Putamen (tissue), 1 donor: ENCODE measurements at places on chromosomes 11 and 22.

DNA sequence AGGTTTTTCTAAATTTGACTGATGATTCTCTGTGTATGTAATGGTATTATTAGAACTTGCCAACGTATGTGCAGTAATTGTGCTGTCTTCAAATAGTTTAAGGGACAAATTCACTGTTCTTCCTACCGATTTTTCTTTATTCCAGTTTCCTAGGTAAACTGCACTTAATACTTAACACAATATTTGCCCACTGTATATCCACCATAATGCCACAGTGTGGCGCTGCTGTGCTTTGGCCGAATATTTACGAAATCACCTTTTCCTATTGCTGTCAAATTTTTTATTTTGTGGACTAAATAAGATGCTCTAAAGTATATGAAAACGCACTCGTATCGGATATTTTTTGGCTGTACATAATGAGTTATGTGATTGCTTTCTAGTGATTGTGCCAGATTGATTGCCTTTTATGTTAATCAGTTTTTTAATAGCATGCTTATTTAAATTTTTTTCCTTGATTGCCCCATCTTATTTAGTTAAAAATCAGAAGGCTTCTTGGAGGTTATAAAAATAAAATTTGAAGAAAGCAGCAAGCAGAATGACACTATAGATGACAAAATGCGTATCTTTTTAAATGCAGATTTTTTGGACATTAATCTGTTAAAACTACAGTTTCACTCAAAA, 10.5 kb downstream of the AASDHPPT start:
- DNase-seq = peak; percentile 50

DNA sequence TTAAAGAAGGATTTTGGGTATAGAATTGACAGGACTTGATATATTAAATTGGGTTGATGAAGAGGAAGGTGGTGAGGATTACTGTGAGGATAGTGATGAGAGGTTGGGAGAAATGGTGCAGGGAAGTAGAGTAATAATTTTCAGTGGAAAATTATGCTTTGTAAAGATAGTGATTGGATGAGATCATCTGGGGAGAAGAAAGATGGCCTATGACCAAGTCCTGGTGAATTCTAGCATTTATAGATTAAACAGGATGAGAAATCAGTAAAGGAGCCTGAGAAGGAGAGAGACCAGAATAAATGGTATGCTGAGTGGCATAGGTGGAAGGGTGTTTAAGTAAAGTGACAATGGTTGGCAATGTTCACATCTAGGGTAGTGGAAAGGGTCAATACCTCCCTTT, 15.0 kb downstream of the IPO7 start:
- no peak for DNase-seq

DNA sequence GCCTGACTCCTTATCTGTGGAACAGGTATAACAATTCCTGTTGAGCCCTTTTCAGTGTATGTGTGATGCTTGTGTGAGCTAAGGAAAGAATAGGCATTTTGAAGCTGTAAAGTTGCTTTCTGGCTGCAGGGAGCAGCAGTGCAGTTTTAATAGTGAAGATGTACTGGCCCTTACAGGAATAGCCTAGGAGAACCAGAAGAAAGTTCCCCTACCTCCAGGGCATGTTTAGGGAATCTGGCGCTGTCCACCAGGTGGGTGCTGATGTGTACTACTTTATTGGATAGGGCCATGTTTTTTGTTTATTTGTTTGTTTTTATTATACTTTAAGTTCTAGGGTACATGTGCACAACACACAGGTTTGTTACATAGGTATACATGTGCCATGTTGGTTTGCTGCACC, 11.5 kb downstream of the BMAL1 start:
- no peak for DNase-seq

- DNase-seq = no peak
Measured at GRCh38 chr11:23944923-23945322, 551.9 kb upstream of the LUZP2 start.

- no peak for DNase-seq
Measured at GRCh38 chr11:1829039-1829820, 5.6 kb upstream of the SYT8 start.

DNA sequence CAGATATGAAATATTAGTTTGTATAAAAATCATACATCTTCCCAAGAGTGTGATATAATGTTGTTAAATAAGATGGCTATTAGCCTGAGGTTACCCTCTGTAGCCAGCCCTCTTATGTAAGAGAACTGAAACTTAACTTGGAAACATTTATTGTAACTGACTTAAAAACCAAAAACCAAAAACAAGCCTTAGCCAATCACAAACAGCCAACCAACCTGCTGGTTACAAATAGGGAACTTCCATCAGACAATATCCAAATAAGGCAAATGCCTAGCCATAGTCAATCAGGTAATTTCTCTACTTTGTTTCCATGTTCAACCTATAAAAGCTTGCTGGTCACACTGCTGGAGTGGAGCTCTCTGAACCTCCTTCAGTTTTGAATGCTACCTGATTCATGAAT, 14.1 kb downstream of the KBTBD3 start:
- no peak for DNase-seq

- no peak for DNase-seq
Measured at GRCh38 chr11:44524751-44525201, 40.7 kb upstream of the CD82 start.

- no peak for DNase-seq
Measured at GRCh38 chr11:128365044-128365443, 222.3 kb downstream of the ETS1 start.

GRCh38 chr22:22926370-22927195, 39.0 kb downstream of the IGLL5 start:
- no peak for DNase-seq

DNA sequence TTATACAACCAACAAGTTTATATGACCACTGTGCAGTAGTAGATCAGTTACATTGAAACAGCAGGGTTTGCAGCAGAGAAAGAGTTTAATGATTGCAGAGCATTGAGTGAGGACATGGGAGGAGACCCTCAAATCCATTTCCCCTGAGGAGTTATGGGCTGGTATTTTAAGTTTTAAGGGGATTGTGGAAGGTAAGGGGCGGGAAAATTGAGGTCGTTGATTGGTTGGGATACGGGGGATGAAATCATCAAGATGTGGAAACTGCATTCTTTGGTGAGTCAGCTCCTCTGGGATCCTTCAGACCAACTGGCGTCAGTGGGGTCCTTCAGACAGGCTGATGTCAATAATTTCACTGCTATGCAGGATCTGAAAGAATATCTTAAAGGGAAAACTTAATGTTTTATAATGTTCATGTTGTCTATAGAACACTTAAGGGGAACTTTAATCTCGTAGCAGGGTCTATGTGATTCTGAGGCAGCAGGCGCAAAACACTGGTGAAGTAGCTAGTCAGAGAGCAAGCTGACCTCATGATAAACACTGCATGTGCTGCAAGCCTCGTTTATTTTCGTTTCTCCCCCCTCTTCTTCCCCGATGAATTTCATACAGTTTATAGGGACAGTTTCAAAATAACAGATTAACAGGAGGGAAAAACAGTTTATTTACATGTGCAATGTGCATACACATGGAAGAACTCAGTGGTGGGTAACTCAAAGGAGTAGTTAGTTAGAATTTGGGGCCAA, 17.4 kb upstream of the BACE1-AS start:
- no peak for DNase-seq

DNA sequence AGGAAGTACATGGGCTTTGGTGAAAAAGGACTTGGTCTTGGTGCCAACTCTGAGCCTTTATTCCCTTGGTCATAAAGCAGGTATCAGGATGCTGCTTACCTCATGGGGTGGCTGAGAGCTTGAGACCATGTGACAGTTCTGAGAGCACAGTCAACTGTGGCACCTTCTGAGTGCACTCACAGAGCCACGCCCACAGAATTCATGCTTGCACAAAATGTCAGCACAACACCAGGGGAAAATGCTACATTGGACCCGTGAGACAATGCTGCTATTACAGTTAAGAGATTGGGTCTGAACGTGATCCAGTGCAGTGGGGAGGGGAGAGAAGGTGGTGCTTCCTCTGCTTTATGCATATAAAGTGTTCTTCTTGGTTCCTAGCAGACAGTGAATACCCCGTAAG, 79.5 kb upstream of the SPON1 start:
- no peak for DNase-seq

- DNase-seq = no peak
Measured at GRCh38 chr11:18774801-18775200, 16.8 kb downstream of the PTPN5 start.

GRCh38 chr11:44680982-44681597, 45.7 kb upstream of the TSPAN18 start:
- DNase-seq = no peak

GRCh38 chr11:109783014-109783413, 310.2 kb upstream of the ZC3H12C start:
- no peak for DNase-seq

GRCh38 chr11:87125257-87125656, 87.5 kb downstream of the TMEM135 start:
- DNase-seq = no peak

DNA sequence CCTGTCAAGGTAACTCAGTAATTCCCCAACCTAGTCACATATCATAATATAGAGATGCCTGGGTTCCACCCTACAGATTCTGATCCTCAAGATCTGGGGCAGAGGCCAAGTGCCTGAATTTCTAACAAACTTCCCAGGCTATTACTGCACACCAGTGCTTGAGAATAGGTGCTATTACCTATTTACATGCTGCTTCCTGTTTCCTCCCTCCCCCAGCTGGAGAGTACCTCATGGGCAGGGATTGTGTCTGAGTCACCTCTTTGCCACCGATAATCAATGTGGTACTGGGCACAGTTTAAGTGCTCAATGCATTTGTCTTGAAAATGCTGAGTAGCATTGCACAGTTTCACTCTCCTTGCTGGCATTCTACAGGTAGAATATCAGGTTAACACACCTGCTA, 582.2 kb upstream of the CADM1 start:
- DNase-seq = no peak

GRCh38 chr22:29145321-29146072, 60.2 kb upstream of the EMID1 start:
- DNase-seq = no peak

DNA sequence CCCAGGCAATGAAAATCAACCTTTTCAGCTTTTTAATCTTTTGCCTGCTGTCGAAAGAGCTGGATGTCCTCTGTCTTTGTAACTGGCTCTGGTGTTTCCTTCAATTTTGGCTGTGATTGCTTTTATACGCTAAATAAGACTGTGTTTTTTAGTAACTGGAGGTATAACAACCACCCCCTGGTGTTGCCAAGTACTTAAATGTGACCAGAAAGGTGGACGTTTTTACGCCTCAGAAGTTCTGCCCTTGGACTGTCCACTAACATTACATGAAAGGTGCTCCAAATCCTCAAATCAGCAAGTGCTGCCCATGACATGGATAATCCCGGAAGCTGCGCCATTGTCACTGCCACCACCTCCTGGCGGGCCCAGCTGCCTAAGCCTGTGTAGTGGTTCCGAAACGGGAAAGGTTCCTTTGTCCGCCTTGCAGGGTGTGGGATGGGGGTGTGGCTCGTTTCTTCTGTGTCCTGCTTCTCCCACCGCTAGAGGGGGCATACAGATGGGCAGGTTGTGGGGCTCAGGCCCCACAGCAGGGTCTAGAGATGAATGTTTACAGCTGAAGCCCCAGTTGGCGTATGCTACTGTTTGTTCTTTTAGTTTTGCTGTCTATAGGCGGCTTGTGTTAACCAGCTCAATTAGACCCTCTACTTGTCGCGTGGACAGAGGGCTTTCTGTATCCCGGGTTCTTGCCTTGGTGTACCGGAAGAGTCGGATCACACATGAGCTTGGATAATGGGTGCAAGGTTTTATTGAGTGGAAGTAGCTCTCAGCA, 82.2 kb upstream of the SEPTIN5 start:
- DNase-seq = no peak

DNA sequence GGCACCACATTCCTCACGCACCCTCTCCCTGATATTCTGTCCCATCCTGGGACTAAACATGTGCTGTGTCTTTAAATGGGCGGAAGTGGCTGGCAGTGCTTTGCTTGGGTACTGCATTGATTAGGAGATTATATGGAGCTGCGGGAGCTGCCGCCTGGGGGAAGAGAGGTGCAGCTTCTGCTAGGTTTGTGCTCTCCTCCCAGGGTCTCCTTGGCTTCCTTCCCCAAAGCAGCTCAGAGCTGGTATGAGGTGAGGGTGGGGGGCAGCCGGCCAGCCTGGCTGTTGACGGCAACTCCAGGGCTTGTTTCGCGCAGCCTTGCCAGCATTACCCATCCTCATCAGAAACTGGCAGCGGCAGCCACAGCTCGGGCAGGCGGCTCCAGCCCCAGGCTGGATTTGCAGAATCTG, 95.4 kb downstream of the GRAMD1B start:
- DNase-seq = peak; percentile 27

DNA sequence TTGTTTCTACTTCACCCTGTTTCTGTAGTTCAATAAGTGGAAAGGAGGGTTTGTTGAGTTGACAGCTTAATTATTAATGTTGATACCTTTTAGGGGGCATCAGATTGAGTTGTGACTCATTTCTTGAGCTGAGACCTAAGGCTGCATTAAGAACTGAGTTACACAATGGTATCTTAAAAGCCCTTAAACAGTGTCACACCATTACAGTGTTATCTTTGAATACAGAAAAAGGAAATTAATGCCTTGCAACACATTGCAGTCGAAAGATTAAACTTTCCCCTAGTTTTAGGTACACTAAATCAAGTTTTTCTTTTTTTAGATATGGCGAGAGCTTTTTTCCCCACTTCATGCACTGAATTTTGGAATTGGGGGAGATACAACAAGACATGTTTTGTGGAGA, 16.7 kb downstream of the PAFAH1B2 start:
- DNase-seq = no peak

DNA sequence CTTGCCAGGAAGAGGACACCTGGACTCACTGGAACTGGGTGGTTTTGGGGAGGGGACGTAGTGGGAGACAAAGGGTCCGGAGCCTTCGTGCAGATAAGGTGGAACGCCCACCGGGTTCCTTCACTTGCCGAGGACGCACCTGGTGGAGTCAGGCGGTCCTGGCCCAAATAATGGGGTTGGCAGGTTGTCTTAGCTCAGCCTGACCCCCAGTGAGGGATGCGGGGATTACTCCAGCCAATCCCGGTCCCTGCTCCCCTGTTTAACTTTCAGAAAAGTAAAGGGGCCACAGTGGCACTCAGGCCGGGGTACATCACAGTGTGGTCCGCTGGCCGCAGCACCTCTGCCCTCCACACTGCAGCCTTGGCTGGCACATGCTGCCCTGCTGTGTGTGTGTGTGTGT, 18.0 kb downstream of the A4GALT start:
- DNase-seq = no peak

- peak; percentile 42 for DNase-seq
Measured at GRCh38 chr22:42805016-42805997, 51.8 kb downstream of the ARFGAP3 start.

GRCh38 chr11:64891215-64891848, 12.9 kb upstream of the EHD1 start:
- DNase-seq = no peak

DNA sequence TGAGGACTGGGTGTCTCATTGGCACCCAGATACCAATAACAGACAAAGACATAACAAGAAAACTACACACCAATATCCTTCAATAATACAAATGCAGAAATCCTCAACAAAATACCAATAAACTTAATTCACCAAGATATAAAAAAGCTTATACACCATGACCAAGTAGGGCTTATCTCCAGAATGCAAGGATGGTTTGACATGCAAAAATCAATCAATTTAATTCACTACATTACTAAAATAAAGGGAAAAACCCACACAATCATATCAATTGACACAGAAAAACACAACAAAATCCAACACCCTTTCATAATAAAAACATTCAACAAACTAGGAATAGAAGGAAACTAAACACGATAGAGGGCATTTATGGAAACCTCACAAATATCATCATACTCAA, 40.6 kb downstream of the LHFPL7 start:
- DNase-seq = no peak
